ENCODE measurements at places on chromosomes 3 and 15.

DNA sequence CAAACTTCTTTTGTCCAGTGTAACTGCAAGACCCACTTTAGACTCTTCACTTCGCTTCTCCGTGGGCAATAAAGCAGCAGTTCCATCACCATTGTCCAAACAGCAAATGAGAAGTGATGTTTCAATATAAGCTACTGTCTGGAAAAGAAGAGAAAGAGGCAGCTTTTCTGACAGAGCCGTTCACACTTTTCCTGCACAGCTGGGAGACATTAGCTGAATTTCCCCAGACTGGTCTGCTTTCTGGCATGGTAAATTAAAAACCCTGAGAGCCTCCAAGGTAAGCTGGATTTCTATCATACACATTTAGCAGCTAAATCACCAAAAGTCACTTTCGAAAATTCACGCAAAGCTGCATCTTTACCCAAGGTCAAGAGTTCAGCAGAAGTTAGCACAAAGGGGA is 108.5 kb upstream of the CMC1 start:
- no peak for DNase-seq
- no peaks in the 10 kb centered on the region for H3K36me3 ChIP-seq
- H3K27me3 ChIP-seq: peaks cover 4% of the 10 kb centered on the region
- H3K27ac ChIP-seq: no peak overlapping the region
- no peaks in the 10 kb centered on the region for H3K4me1 ChIP-seq

DNA sequence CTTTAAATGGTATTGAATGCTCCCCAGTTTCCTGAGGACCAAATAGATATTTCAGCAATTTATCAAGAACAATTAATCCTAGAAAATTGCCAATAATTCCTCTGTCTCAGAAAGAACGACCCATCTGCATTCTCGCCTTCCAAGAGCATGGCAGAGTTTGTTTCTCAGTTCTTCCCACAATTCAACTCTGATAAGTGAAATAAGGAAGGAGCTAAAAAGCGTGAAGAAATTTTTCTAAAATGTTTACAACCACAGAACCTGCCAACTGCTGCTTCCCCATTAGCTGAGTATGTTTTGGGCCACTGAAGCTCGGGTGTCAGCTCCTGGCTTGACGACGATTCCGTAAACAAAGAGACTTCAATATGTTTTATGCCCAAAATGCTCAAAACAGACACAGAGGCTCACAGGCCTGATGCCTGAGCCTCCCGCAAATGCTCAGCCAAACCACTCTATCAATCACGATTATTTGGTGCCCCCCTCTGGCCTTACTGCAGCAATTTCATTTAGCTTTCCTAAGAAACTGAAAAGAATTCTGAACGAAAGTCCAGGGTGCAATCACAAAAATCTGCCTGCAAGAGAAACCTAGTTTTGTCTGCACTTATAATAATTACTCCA is 259.2 kb upstream of the CCDC54 start:
- DNase-seq: no peak
- H3K27me3 ChIP-seq: no peaks in the 10 kb centered on the region
- no peak overlapping the region for H3K27ac ChIP-seq
- no peaks in the 10 kb centered on the region for H3K36me3 ChIP-seq

DNA sequence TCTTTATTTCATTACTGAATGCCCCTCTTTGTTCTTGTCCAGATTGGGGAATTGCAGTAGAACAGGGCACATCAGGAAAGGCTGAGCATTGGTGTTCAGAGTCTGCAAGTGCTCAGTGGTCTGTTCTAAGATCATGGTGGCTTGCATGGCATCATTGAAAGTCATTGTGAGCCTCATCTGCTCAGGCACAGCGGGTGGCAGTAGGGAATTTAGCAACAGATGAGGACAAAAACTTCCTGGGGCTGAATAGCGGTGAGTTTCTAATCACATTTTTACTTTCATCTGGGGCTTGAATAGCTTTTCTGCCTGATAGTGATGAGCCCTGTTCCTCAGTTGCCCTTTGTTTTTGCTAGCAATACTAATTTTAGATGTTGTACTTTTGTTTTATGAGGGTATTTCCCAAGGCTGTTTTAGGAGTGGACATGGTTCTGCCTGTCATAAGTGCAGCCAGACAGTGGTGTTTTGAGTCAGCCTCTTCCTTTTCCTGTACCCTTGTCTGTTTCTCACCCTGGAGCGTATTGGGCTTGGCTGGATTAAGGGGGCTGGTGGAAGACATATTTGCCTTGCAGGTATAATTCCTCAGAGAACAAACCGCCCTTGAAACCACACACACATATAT is 127.2 kb upstream of the IL12A start:
- peaks cover 11% of the 10 kb centered on the region for H3K27me3 ChIP-seq
- H3K4me1 ChIP-seq: peaks cover 3% of the 10 kb centered on the region
- no peaks in the 10 kb centered on the region for H3K36me3 ChIP-seq
- DNase-seq: no peak
- H3K27ac ChIP-seq: no peak overlapping the region

- H3K27me3 ChIP-seq: peaks cover 17% of the 10 kb centered on the region
- H3K4me1 ChIP-seq: peaks cover 76% of the 10 kb centered on the region
- peak; percentile 49 for DNase-seq
- H3K4me3 ChIP-seq: peak overlapping the region; percentile 98
- H3K27ac ChIP-seq: peak overlapping the region; percentile 96
- H3K36me3 ChIP-seq: no peaks in the 10 kb centered on the region
These were observed 1.8 kb downstream of the BCL6 start for GRCh38 chr3:187743195-187744141.

GRCh38 chr15:36903922-36904556 is 196.3 kb downstream of the MEIS2 start:
- no peak overlapping the region for H3K27ac ChIP-seq
- no peak overlapping the region for H3K4me3 ChIP-seq
- H3K4me1 ChIP-seq: no peaks in the 10 kb centered on the region
- H3K27me3 ChIP-seq: no peaks in the 10 kb centered on the region
- no peak for DNase-seq

DNA sequence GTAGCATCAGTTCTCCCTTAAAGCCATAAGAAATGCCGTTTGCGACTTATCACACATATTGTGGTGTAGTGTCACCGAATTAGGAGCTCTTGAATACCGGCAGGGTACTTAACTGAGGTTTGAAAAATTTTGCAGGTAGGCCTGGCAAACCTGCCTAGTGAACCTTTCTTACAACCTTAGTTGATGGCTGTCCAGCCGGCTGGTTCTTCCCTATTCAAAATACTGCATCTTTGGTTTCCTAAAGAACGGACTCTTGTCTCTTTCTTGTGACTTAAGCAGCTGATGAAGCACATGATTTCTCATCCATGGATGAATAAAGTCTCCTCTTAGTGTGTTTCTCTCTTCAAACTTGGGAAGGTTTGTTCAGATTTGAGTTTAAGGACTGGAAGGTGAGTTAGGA is 1.5 kb downstream of the RAB7A start:
- H3K27ac ChIP-seq: peak overlapping the region; percentile 92
- peaks cover 16% of the 10 kb centered on the region for H3K27me3 ChIP-seq
- H3K4me3 ChIP-seq: peak overlapping the region; percentile 96
- H3K36me3 ChIP-seq: no peaks in the 10 kb centered on the region

DNA sequence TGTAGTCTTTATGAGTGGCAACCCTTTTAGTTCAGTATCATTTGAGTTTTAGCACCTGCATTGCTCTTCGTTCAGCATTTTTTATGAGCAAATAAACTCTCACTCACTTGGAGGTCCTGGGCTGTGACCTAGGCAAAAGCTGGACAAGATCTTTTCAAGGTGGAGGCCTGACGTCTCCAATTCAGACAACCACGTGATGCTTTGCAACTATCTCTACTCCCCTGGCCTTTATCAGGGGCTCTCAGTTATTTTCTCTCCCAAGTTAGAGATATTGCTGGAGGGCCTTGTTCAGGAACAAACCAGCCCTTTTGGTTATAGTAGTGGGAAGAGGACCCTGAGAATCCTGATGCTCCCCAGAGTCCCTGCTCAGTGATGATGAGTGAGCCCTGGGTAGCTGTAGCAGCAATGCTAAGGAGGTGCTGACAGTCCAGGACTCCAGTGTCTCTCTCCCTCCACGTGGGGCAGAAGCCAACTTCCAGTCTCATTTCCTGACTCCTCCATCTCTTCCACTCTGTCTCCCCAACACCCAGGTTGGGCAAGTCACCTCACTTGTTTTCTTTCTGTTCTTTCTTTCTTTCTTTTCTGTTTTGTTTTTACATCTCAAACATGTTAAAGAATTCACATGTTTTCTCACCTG is 30.4 kb downstream of the HAPLN3 start:
- H3K36me3 ChIP-seq: no peaks in the 10 kb centered on the region
- DNase-seq: no peak
- no peak overlapping the region for H3K27ac ChIP-seq

GRCh38 chr3:105842449-105842848 is 26.4 kb downstream of the CBLB start:
- no peak overlapping the region for H3K4me3 ChIP-seq
- peaks cover 54% of the 10 kb centered on the region for H3K4me1 ChIP-seq
- H3K27ac ChIP-seq: peak overlapping the region; percentile 7
- peaks cover 34% of the 10 kb centered on the region for H3K36me3 ChIP-seq
- no peak for DNase-seq

- no peak for DNase-seq
- no peaks in the 10 kb centered on the region for H3K27me3 ChIP-seq
- no peak overlapping the region for H3K4me3 ChIP-seq
These were observed 26.8 kb downstream of the ACAN start for GRCh38 chr15:88830016-88830415.

DNA sequence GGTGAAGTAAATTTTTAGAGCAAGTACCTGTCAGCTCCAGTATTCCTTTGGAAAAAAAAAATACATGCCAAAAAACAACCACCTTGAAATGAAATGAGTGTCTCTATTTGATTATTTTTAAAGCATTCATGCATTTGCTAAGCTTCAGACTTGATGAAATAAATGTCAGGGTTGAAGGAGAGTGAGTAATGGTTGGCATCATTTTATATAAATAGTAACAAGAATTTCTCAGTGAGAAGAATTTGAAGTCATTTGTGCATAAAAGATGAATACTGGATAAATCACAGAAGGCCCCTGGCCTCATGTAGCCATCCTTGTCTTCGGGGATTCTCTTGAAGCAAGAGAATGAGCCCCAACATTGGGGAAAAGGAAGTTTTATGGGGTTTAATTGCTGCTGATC is 318.4 kb downstream of the LPP start:
- peaks cover 23% of the 10 kb centered on the region for H3K36me3 ChIP-seq
- no peak for DNase-seq
- H3K27me3 ChIP-seq: no peaks in the 10 kb centered on the region
- H3K4me1 ChIP-seq: peaks cover 16% of the 10 kb centered on the region
- no peak overlapping the region for H3K27ac ChIP-seq

- H3K27ac ChIP-seq: no peak overlapping the region
- H3K4me3 ChIP-seq: no peak overlapping the region
- no peak for DNase-seq
- peaks cover 4% of the 10 kb centered on the region for H3K27me3 ChIP-seq
- H3K4me1 ChIP-seq: peaks cover 12% of the 10 kb centered on the region
- H3K36me3 ChIP-seq: no peaks in the 10 kb centered on the region
These were observed 5.2 kb downstream of the GLCE start for GRCh38 chr15:69165637-69166025.

DNA sequence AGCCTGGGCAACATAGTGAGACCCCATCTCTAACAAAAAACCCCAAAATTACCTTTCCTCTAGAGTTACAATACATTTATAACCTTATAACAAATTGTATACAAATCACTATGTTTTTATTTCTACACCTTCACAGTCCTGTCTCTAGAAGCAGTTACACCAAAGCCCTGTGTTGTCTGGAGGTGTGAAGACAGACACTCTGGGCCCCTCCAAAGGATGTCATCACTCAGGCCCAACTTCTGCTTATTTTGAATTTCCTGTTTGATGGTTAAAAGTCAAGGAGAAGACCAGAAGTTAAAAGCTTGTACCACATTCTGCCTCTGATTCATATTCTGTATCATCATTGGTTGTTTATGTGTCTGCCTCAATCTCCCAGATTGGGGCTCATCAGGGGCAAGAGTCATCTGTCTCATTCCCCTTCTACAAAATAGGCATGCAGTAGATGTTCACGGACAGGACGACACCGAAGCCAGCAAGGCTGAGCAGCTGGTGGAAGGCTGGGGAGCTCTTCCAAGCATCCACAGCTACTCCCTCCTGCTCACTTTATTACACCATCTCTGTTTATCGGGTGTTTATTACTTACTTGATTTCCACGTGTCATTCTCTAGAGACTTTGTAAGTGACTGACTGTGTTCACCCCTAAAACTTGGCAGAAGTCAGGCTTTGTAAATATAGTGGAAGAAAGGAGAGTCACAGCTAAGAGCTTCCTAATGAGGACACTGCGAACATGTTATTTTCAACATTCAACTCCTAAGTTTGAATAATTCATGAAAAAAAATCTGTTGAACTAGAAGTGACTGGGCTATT is 136.8 kb upstream of the ANKRD28 start:
- no peak overlapping the region for H3K27ac ChIP-seq
- H3K4me3 ChIP-seq: no peak overlapping the region
- H3K27me3 ChIP-seq: peaks cover 2% of the 10 kb centered on the region
- peaks cover 9% of the 10 kb centered on the region for H3K4me1 ChIP-seq
- no peak for DNase-seq
- H3K36me3 ChIP-seq: no peaks in the 10 kb centered on the region

- peaks cover 28% of the 10 kb centered on the region for H3K4me1 ChIP-seq
- H3K27me3 ChIP-seq: peaks cover 2% of the 10 kb centered on the region
- no peak for DNase-seq
- no peak overlapping the region for H3K4me3 ChIP-seq
These were observed 4.1 kb downstream of the RCN2 start for GRCh38 chr15:76935620-76936019.

DNA sequence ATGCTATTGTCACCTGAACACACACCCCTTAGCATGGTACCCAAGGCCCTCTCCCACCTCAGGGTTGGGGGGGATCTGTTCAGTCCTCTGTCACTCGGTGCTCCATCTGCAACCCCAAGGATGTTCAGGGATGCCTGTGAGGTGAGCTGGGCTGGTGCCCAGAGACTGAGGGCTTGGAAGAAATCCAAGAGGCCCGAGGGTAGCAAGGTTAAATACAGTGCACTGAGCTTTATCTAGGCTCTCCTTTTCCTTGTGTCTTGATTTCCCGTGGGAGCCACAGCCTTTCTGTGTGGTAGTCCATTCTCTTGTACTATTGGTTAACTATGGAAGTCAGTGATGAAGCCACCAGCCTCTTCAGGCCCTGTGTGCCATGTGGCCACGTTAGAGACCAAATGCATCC is 18.7 kb upstream of the WNT5A start:
- H3K4me1 ChIP-seq: no peaks in the 10 kb centered on the region
- H3K36me3 ChIP-seq: no peaks in the 10 kb centered on the region
- DNase-seq: no peak

GRCh38 chr3:59654480-59655417 is 604.9 kb upstream of the CFAP20DC start:
- H3K36me3 ChIP-seq: no peaks in the 10 kb centered on the region
- H3K4me1 ChIP-seq: no peaks in the 10 kb centered on the region
- H3K27me3 ChIP-seq: peaks cover 5% of the 10 kb centered on the region
- H3K27ac ChIP-seq: no peak overlapping the region
- DNase-seq: no peak
- no peak overlapping the region for H3K4me3 ChIP-seq

- H3K27ac ChIP-seq: no peak overlapping the region
- no peaks in the 10 kb centered on the region for H3K4me1 ChIP-seq
- H3K36me3 ChIP-seq: no peaks in the 10 kb centered on the region
These were observed 436.9 kb upstream of the C2CD4B start for GRCh38 chr15:62601777-62602545.
